Renal cortical epithelial cell (primary cell): ENCODE measurements at places on chromosomes 2 and 18.

- peak; percentile 95 for DNase-seq
These were observed 391.6 kb downstream of the NBAS start for GRCh38 chr2:15169326-15170069.

- no peak for DNase-seq
These were observed 48.4 kb upstream of the HAAO start for GRCh38 chr2:42840760-42841159.

DNA sequence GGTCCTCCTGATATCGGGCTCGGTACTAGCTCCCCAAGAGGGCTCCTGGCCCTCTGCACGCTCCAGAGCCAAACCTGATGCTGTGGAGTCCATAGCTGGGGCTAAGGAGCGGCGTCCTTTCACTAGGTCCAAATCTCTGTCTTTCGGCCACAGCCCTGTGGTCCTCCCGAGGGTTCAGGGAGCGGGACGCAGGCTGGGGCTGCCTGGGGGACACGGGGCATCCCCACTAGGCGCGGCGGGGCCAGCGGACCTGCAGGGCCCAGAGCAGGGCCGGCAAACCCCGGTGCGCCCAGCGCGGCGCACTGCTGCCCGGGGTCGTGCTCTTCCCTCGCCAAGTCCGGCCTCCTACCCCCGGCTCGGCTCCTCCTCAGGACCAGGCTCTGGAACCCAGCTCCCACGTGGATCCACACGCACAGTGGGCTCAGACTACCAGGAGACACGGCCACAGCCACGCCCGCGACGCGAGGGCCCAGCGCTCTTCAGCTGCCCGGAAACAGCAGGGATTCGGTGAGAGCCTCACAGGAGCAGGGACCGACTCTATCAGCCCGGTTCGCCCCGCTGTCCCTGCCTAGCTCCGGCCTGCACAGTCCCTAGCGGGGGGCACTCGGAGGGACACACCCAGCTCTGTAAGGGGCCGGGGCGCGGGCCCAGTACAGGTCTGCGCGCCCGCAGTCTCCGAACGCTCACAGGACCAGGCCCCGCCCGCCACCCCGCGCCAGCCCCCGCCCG lies 593 bp downstream of the ZNF514 start:
- DNase-seq, result peak; percentile 4

DNA sequence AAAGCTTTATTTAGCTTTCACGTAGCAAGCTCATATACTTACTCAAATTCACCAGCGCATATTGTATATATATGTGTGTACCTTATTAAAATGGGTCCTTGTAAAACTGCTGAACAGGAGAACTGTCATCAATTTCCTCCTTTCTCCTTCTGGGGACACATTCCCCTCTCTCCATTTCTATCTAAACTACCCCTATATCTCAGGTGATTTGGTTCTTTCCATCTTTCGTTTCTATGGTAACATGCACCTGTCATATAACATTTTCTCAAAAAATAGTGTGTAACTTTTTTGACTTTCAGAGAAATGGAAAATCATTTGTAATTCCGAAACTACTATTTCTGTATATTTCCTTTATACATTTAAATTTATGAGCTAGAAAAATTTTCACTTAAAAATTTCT lies 83.5 kb upstream of the CD226 start:
- DNase-seq, result no peak

GRCh38 chr2:240567137-240567871 lies 980 bp upstream of the RNPEPL1 start:
- DNase-seq, result no peak

- DNase-seq, result no peak
These were observed 25.4 kb downstream of the SH3YL1 start for GRCh38 chr2:238431-238830.

DNA sequence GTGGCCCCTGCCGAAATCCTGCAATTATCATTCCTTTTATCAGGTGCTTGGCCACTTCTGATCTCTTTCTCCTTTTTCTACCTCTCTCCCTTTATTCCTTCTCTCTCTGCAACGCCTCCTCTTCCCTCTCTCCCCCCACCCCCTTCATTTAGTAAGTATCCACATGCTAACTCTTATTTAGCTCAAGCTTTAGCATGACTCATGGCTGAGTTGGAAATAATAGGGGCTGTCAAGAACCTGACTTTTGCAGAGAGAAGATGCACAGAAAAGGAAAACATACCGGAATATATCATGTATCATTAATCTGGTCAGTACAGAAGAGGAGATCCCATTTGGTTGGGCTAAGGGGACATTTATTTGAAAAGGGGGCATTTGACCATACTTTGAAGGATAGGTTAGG lies 33.1 kb downstream of the FAM171B start:
- peak; percentile 19 for DNase-seq

- DNase-seq, result no peak
These were observed 18.9 kb downstream of the AOX1 start for GRCh38 chr2:200604571-200605255.

DNA sequence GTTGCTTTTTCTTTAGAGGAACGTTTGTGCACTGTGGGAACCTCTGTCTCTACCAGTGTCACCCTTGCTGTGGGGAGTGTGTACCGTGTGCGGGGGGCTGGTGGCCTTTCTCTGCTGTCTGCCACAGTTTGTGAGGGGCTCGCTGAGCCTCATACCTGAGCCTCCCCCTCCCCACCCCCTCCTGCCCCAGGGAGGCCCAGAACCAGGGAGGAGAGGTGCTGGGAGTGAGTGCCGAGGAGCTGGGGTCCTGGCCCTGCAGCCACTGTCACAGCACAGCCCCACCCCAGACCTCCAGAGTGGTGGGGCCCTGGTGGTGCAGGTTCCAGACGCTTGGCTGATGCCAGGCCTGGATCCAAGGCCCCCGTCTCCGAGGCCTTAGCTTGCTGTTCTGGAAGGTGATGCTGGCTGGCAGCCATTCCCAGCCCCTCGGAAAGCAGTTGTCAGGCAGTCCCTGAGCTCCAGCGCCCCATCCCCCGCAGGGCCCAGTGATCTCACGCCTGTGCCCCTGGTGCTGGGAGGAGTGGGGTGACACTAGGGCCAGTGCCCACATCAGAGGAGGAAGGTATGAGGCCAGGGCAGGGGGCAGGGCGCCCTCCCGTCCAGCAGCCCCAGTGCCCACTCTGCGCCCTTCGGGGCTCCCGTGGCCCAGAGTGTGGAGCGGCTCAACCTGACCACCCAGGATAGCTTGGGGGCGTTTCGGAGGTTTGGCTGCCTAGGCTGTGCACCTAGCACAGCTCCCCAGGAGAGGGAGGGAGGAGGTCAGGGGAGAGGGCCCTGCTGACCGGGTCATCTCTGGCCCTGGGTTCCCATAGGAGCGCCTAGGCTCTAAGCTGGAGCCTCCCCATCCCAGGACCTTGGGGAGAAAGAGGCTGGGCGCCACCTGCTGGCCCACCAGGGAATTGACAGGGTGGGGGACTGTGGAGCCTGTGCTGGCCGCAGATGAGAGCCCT lies 53.0 kb upstream of the ALPP start:
- DNase-seq, result no peak

- no peak for DNase-seq
These were observed 8.1 kb downstream of the KLHL14 start for GRCh38 chr18:32764611-32765244.

- DNase-seq, result no peak
These were observed 24.3 kb downstream of the WDSUB1 start for GRCh38 chr2:159262226-159262625.

DNA sequence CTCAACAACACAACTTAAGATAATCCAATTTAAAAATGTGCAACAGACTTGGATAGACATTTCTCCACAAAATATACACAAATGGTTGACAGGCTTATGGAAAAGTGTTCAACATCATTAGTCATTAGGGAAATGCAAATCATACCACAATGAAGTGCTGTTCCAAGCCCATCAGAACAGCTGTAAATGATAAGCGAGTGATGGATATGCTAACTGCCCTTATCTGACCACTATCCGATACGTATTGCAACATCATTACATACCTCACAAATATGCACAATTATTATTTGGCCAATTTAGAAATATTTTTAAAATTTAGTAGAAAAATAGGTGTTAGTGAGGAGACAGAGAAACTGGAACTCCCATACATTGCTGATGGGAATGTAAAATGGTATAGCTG lies 62.2 kb downstream of the PPP4R1 start:
- DNase-seq, result no peak

- DNase-seq, result no peak
These were observed 101.5 kb upstream of the DSEL start for GRCh38 chr18:67618061-67618460.

GRCh38 chr18:21439431-21439846 lies 161.1 kb downstream of the ESCO1 start:
- DNase-seq, result peak; percentile 99

DNA sequence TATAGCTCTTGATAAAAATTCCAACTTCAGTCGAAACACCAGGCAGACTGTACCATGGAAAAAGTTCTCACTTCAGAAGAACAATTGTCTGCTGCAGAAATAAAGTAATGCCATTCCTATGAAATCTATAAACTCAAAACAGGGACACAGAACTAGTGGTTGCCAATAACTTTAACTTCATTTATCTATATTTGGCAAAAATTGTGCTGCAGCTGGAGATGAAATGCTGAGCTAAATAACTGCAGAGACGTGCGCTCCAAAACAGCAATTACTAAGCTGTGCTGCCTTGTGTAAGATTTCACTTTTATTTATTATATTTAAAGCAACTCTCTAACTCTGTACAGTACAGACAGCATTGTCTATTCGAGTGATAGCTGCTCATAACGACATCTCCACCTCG lies 540.1 kb upstream of the ID2 start:
- no peak for DNase-seq

- no peak for DNase-seq
These were observed 9.7 kb downstream of the CAB39 start for GRCh38 chr2:230722207-230722885.

- no peak for DNase-seq
These were observed 134.6 kb upstream of the SMAD2 start for GRCh38 chr18:48064978-48065600.

- no peak for DNase-seq
These were observed 230.6 kb downstream of the DOK6 start for GRCh38 chr18:69631281-69631680.
